ENCODE measurements at places on chromosomes 11 and 22.

DNA sequence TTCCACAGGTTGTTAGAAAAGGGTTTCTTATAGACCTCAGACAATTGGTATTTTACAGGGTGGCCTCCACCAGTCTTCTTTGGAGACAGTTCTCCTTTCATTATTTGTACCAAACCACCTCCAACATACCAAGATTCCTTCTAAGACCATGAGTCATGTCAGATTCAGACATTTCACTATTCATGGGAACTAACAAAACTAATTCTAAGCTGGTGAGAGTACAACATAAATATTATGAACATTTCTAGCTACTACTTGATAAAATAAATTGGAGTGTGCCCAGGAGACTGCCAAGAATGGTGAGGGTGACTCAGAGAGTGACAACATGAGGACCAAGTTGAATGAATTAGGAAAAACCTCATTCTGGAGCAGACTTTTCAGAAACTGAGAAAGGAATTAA, 494.6 kb upstream of the LRRC4C start:
- DNase-seq, result no peak

- DNase-seq, result no peak
Observed at GRCh38 chr22:41787331-41787730, 13.1 kb upstream of the CCDC134 start.

DNA sequence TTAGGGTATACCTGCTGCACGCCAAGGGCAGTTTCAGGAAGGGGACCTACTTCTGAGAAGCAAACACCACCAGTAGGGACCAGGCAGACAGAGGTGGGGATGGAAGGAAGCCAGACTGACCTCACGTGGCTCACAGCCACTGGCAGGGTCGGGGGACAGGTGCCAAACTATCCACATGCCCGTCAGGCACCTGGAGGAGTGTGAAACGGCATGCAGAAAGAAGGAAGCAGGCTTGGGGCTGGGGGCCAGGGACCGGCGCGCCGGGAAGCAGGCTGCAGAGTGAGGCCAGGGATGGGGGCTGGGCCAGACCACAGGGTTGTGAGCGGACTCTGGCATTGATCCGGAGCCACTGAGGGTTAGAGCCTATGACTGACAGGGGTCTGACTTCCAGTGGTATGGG, 47.5 kb downstream of the CDKN1C start:
- no peak for DNase-seq

GRCh38 chr11:131923309-131923708, 552.9 kb downstream of the NTM start:
- no peak for DNase-seq

GRCh38 chr11:42576318-42576717, 735.5 kb upstream of the API5 start:
- no peak for DNase-seq

DNA sequence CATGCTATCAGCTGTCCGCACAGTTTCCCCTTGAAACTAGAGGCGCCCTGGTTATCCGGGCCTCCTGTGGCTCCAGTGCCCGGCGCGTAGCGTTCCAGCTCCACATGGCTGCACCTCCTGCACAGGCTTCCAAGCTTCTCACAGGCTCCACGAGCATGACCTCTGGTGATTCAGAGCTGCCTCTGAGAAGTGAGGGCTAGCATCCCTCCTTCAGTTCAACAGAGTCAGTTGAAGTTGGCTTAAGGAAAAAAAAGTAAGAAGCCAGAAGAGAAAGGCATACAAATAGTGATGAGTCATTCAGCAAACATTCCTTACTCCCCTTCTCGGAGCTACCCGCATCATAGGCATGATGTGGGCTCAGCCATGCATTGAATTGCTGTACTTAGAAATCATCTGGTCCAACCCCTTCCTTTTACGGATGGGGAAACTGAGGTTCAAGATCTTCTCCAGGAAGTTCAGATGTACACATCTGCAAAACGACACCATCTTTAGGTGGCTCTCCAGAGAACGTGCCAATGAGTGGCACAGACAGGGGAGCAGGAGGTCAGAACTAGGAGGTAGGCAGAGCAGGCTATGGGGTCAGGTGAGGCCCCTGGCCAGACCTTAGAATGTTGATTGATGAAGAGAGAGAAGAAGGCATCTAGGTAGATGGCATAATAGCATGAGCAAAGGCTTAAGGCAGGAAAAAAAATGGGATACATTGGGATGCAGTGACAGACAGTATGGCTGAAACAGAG, 216.3 kb upstream of the TBCEL start:
- DNase-seq, result peak; percentile 38

GRCh38 chr11:78699609-78700135, 125.0 kb upstream of the NARS2 start:
- no peak for DNase-seq

DNA sequence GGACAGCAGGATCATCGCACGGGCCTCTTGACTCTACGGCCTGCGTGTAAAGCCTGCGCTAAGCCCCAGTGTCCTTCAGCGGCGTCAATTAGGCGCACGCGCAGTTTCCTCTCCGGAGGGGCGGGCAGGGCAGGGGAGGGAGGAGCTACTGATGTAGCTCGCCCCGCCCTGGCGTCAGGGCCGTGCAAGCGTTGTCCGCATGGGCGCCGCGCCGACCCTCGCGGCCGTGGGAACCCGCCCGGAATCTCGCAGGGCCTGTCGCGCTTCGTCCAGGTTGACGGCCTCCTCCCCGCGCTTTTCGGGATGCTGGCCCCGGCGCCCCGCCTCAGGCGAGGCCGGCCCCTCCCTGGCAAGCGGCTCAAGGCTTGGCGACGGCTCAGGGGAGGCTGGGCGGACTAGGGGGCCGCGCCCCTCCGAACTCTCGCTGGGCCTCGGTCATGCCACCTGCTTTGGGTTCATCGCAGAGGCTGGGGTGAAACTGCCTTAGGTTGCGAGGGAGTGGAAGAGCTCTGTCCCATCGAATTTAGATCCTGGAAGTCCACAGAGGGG, 61.1 kb downstream of the ST3GAL4 start:
- DNase-seq, result peak; percentile 89

DNA sequence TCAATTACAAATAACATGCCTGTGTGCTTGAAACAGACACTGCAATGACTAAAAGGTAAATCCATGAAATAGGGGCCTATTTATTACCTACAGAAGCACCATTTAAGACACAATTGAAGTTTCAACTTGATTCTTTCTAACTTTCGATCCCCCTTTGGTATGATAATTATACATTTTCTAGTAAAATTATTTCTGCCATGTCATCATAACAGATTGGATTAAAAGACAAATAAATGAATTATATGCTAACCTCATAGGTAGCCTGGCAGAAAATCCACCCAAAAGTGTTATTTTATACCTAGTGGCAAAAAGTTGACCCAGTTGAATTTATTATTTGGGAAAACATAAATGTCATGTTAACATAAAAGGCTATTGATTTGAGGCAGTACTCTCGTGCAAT, 241.1 kb downstream of the RAB38 start:
- DNase-seq, result no peak

- no peak for DNase-seq
Observed at GRCh38 chr11:14082338-14082737, 119.8 kb downstream of the SPON1 start.

GRCh38 chr11:113247221-113247620, 67.2 kb upstream of the TTC12 start:
- no peak for DNase-seq

GRCh38 chr22:20116376-20116950, 559 bp downstream of the RANBP1 start:
- no peak for DNase-seq

GRCh38 chr11:110777775-110778174, 65.5 kb upstream of the ARHGAP20 start:
- DNase-seq, result no peak

GRCh38 chr22:17627961-17628405, 566 bp downstream of the ATP6V1E1 start:
- no peak for DNase-seq

DNA sequence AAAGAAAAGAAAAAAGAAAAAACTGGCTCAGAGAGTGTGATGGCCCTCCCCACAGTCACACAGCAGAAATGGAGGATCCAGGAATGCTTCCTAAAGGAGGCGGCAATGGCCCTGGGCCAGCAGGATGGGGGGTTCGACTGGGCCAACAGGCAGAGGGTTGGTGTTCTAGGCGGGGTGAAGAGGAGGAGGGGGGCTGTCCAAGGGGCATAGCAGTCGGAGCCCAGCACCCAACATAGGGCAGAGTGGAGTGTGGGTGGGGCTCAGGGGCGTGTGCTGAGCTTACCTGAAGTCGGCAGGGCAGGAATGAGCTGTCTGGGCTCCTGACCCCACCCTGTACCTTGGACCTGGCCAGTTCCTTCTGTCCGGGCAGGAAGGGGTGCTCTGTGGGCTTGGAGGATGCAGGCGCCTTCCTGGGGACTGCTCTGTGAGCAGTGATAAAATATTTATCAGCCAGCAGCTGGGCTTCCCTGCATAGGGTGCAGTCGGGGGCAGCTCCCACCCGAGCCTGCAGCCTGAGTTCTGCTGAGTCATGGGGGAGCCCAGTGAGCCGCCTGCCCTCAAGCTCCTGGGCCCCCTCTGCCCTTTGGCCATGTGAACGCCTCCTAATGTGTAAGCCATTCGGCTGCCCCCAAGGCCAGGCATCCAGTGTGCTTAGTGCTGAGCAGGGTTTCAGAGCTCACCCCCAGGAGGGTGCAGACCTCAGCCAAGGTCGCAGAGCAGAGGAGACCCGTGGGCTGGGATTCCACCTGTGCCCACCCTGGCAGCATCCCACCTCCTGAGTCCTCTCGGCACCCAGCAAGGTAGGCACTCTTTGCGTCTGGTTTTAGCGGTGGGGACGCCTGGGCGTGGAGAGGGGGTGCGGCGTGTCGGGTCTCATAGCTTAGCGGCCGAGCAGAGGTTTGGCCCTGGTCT, 25.3 kb upstream of the PRR5 start:
- DNase-seq, result no peak

- peak; percentile 57 for DNase-seq
Observed at GRCh38 chr11:57513911-57514537, 1.5 kb downstream of the SLC43A1 start.

DNA sequence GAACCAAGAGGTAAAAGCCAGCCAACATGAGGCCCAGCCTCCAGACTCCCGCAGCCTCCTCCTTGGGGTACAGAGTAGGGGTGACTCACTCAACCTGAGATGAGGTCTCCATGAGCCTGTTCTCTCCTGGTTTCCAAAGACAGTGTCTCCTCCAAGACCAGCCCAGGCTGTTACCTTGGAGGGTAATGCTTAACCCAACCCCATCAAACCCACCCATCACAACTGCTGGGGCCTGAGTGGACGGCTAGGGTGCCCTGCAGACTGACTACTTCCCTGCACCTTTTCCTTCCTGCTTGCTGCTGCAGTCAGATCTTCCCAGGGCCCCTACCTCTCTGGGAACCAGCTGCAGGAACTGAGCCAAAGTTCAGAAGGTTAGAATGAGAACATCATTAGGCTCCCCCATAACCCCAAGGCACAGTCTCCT, 5.1 kb upstream of the NOL12 start:
- no peak for DNase-seq

DNA sequence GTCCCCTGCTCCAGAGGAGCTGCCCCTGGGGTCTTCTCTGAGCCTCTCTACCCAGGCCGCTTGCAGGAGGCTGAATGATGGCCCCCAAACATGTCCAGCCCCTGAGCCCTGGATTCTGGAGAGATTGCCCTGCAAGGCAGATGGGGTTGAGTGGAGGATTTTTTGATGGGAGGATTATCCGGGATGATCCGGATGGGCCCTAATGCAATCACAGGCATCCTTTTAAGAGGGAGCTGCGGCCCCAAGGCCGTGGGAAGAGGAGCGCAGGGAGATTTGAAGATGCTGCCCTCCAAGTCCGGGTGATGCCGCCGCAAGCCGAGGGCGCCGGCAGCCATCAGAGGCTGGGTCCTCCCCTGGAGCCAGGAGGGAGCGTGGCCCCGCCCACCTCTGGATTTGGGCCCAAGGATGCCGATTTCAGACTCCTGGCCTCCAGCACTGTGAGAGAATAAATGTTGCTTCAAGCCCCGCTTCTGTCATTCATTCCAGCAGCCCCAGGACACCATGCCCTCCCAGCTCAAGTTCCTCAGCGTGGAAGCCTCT, 66.0 kb downstream of the WNT7B start:
- no peak for DNase-seq

DNA sequence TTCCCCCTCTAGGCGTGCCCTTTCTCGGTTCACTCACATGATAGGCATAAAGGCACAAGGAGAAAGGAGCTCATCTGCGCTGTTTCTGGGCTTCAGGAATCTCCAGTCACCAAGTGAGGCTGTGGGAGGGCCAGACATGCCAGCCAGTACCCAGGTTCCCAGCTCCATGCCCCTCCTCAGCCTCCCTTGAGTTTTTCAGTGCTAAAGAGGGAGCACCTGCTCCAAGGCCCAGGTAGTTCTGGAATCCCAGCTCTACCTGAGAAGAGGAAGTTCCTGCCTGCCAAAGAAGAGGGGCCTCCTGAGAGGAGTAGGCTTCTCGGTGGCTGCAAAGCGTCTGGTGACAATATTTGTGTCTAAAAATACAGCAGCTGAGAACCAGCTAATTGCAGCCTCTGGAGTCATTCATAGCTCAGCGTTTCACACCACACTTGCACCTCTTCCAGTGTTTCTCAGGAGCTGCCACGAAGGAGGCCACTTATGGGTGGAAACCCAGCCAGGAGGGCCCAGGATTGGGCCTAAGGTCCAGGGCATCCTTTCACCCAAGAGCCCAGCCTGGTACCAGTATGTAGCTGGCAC, 197.4 kb downstream of the TRIM29 start:
- no peak for DNase-seq

- DNase-seq, result no peak
Observed at GRCh38 chr11:34449013-34449412, 10.3 kb downstream of the CAT start.

GRCh38 chr11:125468025-125468424, 28.0 kb downstream of the FEZ1 start:
- DNase-seq, result no peak

DNA sequence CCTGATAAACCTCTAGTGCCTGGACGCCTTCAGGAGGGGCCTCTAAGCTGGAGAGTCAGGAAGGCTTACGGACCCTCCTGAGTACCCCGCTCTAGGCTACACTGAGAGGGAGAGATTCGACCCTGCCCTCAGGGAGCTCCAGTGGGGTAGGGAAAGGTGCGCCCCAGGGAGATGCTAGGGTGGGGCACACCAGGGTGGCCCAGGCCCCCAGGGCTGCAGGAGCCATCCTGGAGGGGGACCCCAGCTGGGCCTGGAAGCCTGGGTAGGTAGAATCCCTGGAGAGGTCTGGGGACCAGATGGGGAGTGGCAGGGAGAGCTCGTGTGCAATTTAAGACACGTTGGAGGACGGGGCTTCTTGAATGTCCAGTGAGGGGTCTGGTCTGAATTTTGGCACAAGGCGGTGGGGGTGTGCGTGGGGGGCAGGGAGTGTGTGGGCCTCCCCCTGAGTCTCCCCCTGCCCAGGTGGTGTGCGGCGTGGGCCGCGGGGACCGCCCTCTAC, 4.7 kb downstream of the CARNS1 start:
- DNase-seq, result no peak

DNA sequence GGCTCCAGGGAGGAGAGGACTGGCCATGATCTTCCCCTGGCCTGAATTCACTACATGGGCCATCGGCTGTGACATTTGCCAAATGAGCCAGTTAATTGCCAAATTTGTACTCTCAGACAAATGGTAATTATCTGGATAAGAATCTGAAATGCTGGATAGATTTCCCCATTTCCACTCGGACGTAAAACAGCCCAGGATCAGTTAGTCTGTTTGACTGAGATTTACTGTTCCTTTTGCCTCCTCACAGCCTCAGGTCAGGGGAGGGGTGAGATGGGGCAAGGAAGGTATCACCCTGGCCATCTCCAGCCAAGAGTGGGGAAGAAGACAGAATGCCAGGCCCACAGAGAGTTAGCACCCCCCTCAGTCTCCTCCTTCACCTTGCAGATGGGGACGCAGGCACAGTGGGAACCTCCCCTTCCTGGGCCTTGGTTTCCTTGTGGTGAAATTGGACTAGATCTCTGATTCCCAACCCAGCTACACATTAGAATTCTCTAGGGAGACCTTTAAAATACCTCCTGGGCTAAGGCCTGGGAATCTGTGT, 5.2 kb downstream of the TRIM29 start:
- DNase-seq, result peak; percentile 13

GRCh38 chr11:64632237-64632636, 41.2 kb downstream of the SLC22A12 start:
- DNase-seq, result no peak
